Activated CD4-positive, alpha-beta T cell treated with anti-CD3 and anti-CD28 coated beads, Interleukin-2, Interleukin-4, amounts not matched to agents 100 ng/mL and 50 ng/mL, durations not matched to agents 16 hours and 8 hours (primary cell): ENCODE measurements at places on chromosomes 1 and 21.

DNA sequence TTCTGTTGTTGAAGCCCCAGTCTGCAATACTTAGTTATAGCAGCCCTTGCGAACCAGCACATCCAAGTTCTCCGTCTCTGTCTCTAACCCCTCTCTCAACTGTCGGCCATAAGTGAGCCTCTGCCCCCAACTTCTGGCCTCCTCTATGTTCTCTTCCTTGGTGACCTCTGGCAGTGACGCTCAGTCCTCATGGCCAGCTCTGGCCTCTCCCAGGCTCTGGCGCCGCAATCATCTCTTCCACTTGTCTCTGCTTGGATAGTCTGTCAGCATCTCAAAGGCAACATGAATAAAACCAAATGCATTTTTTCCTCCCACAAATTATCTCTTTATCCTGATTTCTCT, 8.4 kb upstream of the HLCS start:
- no peak for DNase-seq

- DNase-seq = peak; percentile 10
Observed at GRCh38 chr1:70171512-70171911, 33.9 kb downstream of the LRRC40 start.

GRCh38 chr1:79074975-79075374, 68.4 kb upstream of the ADGRL4 start:
- no peak for DNase-seq

DNA sequence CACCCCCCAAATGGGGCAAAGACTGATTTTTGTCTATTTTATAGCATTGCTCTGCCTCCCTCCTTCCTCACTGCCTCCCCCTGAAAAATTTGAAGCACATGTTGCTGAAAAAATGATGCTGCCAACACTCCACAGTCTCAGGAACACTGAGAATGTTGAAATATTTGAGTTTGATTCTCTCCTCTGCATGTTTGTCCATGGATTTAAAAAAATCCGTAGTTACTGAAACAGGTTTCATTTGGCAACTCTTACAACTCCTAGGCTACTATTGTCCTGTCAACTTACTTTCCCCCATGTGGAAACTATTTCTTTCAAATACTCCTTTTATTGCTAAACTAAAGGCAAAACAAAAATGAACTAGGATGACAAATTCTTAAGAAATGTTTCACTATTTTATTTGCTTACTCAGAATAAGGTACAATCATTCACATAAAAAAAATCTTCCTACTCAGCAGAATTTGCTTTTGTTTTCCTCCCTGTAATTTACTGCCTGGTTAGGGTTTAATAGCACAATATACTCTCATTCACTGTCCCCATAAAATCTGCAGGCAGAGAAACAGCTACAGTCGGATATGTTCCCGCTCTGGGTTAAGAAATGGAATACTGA, 50.2 kb downstream of the C21orf91 start:
- DNase-seq = no peak
